ENCODE measurements at places on chromosomes 3 and 15.

DNA sequence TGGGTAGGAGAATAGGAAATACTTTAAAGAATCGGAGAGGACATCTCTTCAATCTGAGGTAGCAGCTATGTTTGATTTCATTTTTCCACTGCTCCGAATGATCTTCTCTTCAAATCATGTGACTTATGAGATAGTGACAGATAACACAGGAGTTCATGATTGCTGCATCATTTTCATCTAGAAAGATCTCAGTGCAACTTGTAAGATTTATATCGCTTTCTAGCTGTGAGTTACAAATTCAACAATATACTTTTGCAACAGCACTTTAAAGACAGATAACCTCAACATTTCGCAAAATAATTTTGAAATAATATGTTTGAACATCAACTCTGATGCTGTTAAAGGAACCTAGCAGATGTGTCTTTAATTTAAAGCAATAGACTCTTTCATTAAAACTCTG lies 99.9 kb upstream of the CCDC80 start:
- no peak for DNase-seq

GRCh38 chr3:56926947-56927282 lies 125.2 kb upstream of the ARHGEF3 start:
- DNase-seq = no peak

- no peak for DNase-seq
Measured at GRCh38 chr3:127750226-127751031, 71.9 kb downstream of the MGLL start.

DNA sequence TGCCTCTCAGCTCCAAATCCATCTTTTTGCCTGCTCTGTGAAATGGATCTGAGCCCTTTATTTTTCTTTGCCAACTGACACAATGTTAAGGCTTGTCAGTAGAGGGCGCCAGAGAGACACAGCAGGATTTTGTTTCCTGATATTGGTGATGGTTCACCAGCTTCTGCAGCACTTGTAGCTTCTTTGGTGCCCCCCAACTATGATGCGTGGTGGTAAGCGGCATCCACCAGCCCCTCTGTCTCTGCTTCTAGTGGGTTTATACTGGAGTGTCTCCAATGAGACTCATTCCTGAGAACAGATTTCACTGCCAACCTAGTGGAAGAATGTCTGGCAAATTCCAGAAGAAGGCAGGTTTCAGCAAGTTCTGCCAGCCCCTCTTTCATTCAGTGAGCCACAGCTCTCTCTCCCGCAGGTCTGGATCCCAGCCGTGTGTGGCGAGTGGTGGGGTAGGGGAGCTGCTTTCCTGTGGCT lies 471.9 kb upstream of the FRG2C start:
- peak; percentile 32 for DNase-seq

- no peak for DNase-seq
Measured at GRCh38 chr3:196650740-196651311, 11.3 kb downstream of the NRROS start.

GRCh38 chr3:178313716-178314115 lies 222.5 kb upstream of the KCNMB2 start:
- DNase-seq = no peak

DNA sequence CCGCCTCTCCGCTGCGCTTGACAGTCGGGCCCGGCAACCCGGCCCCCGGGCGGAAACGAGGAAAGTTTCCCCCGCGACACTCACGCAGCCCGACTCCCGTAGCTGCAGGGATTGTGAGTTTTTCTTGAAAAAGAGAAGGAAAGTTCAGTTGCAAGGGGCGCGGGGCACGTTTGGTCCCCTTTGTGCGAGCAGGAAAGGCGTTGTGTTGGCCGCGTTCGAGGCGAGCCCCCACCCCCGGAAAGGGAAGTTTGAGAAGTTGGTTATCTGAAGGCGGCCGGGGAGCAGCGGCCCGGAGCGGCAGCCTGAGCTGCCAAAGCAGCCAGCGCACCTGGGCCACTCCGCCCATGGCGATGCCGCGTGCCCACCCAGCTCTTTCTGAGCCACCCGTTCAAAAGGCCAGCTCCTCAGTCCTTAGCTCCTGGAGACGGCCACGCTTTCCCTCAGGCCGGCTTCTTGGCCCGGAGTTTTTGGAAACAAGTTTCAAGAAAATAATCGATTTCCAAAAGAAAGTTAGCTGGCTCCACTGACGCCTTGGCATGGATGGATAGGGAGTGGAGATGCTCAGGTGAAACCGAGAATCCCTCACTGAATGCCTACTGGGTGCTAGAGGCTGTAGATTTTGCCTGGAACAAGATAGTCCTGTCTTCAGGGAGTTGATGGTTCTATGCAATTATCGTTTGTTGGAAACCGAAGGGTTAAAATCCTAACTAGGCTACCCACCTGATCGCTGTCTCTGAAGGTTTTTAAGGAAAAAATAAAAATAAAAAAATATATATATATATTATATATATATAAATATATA lies 832 bp downstream of the TGFBR2 start:
- DNase-seq = no peak

DNA sequence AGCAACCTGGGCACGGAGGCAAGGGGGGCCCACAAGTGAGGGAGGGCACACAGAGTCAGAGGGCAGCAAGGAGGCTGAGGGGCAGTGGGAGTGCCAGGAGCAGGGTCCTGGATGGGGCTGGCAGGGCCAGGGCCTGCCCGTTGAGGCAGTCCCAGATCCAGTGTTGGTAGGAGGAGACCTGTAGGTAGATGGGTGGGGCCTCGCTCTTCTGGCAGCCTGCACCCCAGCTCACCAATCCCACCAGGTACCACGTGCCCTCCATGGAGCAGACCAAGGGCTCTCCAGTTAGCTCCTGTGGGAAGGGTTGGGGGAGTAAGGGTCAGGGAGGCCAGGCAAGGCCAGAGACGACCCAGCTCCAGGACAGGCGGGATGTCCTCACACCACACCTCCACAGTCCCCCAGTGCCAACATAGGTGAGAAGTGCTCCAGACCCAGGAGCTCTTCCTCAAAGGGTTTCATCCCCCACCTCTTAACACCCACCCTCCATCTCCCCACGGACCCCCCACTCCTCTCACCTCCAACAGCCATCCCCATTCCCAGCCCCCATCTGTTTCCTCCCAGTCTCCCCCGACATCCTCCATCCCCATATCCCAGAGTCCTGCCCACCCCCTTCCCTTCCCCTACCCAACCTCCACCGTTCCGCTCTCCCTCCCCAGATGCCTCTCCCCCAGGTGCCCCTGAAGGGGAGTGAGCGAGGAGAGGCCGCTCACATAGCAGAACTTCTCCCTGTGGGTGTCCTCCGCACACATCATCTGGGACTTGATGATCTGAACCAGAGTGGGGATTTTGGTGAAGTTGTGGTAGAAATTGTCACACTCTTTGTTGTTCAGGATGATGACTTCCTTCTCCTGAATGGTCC lies 5.2 kb downstream of the PRSS50 start:
- DNase-seq = no peak

DNA sequence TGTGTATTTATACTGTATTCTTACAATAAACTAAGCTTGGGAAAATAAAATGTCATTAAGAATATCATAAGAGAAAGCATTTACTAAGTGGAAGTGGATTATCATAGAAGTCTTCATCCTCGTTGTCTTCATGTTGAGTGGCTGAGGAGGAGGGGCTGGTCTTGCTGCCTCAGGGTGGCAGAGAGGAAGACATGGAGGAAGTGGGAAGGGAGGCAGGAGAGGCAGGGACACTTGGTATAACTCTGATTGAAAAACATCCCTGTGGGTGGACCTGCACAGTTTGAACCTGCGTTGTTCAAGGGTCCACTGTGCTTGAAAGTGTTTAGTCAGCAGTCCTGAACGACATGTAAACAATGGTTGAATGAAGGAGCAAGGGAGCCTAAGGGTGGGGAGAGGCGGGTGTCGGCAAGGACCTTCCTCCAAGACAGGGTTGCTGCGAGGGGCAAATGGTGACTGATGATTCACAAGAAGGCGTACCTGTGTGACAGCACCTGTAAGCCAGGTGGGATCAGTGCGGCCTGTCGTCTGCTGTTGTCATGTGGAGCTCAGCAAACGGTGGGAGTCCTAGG lies 103.8 kb upstream of the KLF13 start:
- no peak for DNase-seq

GRCh38 chr3:188607805-188608315 lies 453.9 kb downstream of the LPP start:
- DNase-seq = no peak

Measured in activated T-cell treated with anti-CD3 and anti-CD28 coated beads for 24 hours (primary cell).